Thymus (tissue), 14 donors: ENCODE measurements at places on chromosomes 2 and 18. TPM values are rescaled to one million over a fixed set of nuclear protein-coding genes. Genes with fewer than 3 reads are reported as not detected.

Gene FIGLA
- not detected for total RNA-seq

Gene GLB1L
- total RNA-seq, result 4.2 TPM

Gene NOL4
- 0.61 TPM for total RNA-seq

DNA sequence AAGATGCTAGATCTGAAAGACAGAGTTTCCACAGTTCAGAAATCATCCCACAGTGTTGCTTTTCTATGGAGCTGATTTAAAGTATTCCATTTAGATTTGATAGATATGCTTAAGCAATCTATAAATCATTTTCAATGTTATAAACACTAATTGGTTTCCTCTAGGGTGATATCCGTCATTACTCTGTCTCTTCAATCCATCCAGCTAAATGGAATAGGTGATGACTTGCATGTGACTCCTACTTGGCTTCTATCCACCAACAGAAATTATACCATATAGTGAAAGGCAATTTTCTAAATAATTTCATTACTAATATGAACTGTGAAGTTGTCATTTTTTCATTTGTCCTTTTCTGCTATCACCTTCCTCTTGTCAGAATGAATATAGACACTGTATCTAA is 84.9 kb downstream of the AOX1 start:
- DNase-seq, result no peak

- no peak for DNase-seq
Measured at GRCh38 chr2:96072746-96073145, 38.0 kb upstream of the GPAT2 start.

- no peak for DNase-seq
Measured at GRCh38 chr2:55500025-55500424, 19.5 kb upstream of the CFAP36 start.

- no peak for DNase-seq
Measured at GRCh38 chr2:60530660-60531281, 22.7 kb downstream of the BCL11A start.
